ENCODE measurements at places on chromosomes 5 and 9.

DNA sequence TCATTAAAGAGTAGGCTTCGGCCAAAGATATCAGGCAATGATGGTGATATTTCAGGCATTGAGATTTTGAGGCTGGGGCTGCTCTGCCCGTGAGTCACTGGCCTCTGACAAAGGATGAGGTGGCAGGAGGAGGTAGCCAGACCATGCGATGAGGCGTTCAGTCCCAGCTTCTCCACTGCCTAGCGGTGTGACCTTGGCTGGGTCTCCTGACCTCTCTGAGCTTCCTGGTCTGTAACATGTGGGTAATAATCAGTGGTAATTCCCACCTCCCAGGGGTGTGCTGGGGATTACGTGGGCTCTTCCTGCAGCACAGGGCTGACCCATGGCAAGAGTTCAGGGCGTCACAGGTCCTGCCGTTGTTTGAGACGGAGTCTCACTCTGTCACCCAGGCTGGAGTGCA lies 73.2 kb upstream of the RAPGEF1 start:
- DNase-seq, result no peak

DNA sequence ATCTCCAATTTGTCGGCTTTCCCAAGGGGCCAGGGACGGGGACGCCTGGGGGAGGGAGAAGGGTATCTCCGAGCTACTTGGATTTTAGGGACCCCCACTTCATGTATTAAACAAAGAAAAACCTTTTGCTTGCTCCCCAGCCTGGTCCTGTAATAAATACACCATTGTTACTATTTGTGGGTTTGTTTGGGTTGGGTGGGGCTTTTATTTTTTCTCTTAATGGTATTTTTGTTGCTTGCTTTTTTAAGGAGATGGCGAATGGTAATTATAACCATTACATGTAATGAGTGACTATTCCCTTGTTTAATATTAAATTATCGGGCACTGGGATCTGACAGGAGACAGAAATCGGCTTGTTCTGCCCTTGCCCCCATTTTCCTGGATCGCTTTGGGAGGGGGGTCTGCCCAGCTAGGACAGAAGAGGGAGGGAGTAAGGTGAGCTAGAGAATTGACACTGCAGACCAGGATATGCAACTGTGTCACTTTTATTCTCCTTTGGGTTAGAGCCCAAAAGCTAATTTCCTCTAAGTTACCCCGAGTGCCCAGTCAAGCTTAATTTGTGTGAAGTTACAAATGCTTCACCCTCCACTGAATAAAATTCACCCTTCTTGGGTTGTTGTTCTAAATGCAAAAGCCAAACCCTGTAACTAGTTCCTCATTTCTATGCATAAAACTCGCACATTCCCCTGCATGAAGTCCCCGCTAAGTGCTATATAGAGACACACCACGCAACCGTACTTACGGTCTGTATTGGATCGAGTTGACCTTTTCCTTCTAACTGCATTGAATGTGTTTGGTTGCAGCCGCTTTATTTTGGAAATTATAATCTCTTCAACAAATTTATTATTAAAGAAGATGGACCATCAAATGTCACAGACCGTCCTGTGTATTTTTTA lies 1.6 kb upstream of the ZNF608 start:
- DNase-seq, result no peak

GRCh38 chr9:76441551-76442322 lies 17.2 kb upstream of the GCNT1 start:
- no peak for DNase-seq

DNA sequence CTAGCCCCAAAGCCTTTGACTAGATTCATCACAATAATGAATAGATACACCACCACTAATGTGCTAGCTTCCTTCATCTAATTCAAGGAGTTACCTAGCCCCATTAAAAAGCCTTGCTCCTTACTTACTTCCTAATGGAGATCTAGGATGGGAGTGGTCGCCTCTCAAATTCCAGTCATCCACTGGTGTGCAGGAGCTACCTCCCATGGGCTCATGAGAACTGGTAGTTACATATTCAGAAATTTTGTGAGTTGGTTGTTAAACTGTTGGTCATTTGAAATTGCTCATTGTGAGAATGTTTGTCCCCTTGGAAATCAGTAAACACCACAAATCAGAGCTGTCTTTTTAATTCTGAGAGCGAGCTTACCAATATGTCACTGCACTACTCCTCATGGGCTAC lies 91.7 kb upstream of the GDNF start:
- no peak for DNase-seq

DNA sequence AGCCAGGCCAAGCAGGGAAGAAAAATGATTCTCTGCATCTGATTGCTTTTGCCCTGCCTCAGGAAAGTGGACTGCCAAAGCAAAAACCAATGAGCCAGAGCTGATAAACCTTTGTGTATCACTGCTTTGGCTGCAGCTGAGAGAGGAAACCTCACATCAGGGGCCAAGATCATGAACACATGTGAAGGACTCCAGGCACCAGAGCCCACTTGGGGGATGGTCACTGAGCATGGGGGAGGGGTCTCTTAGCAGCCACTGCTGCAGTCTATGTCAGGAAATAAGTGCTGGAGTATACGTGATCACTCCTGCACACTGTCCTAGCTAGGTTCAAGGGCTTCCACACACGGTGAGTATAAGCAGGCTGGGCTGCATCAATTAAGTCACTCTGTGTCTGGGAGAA lies 229.9 kb downstream of the SPOCK1 start:
- no peak for DNase-seq

DNA sequence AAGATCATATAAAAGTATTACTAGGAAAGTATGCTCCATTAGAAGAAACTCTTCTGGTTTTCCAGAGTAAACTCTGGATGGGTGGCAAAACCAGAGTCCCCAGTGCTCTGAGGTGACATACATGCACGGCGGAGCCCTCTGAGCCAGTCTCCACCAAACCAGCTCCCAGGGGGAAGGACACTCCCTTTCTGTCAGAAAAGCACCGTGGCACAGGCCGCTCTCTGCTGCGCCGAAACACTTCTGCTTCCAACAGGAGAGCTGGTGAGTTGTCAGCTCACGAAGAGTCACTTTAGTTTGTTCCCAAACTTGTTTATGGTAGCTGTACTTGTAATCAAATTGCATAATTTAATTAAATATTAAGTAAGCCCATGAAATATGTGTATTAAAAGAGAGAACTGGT lies 184.6 kb downstream of the CDK5RAP2 start:
- DNase-seq, result no peak

DNA sequence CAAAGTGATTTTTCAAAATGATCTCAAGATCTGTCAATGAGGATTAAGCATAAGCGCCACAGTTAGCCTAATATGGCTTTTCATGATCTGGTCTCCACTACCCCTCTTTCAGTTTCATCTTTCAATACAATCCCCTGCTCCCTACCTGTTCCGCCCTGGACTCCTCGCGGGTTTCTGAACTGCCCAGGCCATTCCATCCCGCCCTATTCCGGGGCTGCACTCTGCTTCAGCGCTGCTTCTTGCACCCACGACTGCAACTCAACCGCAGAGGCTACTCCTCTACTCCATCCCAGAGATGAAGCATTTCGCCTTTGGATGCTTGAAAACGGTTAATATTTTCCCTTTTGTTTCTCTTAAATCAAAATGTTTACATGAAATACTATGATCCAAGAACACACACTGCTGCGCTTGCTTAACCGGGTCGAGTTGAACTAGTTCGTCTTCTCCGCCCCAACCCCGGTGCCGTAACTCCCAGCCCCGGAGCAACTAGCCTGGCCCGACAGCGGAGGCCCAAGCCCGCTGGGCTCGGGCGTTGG lies 716 bp upstream of the OTULIN start:
- no peak for DNase-seq

GRCh38 chr9:114339130-114339908 lies 9.7 kb downstream of the ORM2 start:
- peak; percentile 51 for DNase-seq

DNA sequence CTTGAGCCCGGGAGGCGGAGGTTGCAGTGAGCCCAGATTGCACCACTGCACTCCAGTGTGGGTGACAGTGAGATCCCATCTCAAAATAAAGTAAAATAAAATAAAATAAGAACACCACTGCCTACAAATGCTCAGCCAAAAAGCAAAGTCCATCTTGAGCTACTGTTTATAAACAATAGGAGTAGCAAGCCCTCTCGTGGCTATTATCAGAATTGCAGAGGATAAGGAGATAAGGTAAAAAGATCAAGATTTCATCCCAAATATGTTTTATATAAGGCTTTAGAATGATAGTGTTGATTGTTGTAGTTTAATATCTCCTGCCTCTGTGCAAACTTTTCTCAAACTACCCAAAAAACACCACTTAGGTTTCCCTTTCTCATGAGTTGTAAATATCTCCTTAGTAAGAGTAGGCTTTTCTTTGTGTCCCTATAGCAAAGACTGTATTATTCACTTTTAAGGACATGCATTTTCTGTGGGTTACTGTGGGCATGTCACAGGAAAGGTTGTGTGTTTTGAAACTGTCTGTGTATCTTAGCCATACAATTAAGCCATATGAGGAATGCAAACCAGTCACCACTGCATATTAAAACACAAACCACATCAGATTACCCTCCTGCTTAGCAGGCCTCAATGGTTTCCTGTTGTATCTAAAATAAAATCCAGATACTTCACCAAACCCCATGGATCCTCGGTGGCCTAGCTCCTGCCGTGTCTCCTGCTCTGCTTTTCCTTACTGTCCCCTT lies 31.8 kb upstream of the CKS2 start:
- DNase-seq, result peak; percentile 15

GRCh38 chr5:11378461-11378860 lies 525.8 kb downstream of the CTNND2 start:
- DNase-seq, result no peak

DNA sequence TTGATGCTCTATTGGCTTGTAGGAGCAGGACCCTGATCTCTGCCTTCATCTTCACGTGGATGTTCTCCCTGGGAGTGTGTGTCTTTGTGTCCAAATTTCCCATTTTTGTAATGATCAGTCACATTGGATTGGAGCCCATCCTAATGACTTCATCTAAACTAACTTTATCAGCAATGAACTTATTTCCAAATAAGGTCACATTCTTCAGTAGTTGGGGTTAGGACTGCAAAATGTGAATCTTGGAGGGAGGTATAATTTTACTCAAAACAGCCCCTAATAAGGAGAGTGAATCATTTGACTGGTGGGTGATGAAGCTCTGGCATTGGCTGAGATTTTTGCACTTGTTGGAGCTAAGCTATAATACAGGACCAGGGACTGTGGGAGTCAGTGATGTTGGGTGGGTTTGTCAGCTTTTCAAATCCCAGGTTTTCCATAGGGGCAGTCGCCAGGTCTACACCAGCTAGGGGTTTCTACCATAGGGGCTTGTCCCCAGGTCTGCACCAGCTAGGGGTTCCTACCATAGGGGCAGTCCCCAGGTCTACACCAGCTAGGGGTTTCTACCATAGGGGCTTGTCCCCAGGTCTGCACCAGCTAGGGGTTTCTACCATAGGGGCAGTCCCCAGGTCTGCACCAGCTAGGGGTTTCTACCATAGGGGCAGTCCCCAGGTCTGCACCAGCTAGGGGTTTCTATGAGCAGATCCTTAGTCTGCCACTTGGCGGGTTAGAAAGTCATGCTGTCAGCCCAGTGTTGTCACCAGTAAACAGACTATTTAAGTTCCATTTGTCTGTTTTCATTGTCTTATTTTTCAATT lies 382.6 kb upstream of the DAP start:
- no peak for DNase-seq

DNA sequence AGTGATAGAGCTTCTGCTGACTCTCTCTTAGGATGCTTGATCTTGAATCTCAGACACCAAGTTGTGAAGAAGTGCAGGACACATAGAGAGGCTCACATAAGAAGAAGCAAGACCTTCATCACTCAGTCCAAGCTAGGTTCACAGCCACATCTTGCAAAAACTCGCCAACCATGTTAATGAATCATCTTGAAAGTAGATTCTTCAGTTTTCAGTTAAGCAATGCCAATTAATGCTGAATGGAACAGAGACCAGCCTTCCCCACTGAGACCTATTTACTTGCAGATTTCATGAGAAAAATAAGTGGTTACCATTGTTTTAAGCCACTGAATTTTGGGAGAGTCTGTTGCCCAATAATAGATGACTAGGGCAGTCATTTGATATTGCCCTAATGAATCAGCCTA lies 217.7 kb upstream of the EDIL3 start:
- no peak for DNase-seq

DNA sequence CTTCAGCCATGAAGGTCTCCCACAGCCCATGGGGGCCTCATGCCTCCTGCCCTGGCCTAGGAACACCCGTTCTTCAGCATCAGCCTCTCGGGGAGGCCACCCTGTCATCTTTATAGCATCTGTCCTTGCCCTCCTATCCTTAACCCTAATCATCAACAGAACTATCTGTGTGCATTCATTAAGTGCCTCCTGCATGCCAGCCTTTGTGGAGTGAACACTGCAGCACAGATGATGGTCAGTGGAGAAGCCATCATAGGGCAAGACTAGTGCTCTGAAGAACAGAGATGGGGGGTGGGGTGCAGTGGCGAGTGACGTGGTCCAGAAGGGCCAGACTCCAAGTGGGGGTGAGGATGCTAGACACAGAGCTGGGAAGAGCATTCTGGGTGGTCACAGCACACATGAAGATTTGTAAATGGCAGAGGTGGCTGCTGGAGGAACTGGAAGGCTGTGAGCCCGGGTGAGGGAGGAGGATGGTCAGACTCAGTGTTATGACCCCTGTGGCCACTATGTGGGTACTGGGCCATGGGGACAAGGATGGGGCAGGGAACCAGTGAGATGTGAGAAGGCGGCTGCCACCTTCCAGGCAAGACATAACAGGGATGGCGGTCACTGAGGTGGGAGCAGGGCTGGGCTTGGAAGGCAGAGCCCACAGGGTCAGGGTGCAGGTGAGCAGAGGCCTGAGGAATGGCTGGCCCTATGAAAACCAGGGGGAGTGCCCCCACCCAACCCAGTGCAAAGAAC lies 3.6 kb upstream of the CARD19 start:
- no peak for DNase-seq

GRCh38 chr9:37554318-37554717 lies 21.9 kb downstream of the FBXO10 start:
- DNase-seq, result no peak

GRCh38 chr9:126459126-126459525 lies 132.5 kb downstream of the MVB12B start:
- DNase-seq, result no peak

DNA sequence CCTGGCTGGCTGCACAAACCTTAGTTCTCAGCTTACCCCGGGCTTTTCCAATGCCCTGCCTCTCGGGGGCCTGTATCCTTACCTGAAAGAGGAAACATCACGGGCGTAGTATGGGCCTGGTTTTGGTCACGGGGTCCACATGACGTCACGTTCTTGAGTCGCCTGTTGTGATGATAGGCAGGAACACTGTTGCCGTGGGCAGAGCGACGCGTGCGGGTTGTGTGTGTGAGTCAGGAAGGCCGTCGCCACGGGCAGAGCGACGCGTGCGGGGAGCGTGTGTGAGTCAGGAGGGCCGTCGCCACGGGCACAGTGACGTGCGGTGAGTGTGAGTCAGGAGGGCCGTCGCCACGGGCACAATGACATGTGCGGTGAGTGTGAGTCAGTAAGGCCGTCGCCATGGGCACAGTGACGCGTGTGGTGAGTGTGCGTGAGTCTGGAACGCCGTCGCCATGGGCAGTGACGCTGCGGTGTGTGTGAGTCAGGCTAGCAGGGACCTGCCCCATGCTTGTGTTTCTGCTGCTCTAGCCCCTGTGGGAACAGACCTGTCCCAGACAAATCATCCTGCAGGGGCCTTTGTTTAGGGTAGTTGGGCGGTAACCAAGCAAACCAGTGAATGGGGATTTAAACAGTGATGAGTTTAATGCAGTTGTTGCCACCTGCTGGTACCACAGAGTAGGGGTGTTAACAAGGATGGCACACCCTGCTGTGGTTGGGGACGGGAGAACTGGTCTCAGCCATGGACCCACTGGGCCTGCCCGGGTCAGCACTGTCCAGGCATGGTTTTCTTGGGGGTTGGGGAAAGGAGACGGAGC lies 19.8 kb downstream of the TRIP13 start:
- peak; percentile 46 for DNase-seq

Data from effector memory CD8-positive, alpha-beta T cell (primary cell).